GM23248 (cell line): ENCODE measurements at places on chromosomes 11 and 22. TPM values are rescaled to one million over a fixed set of nuclear protein-coding genes. Genes with fewer than 3 reads are reported as not detected.
A peak's percentile ranks its signal among the peaks of the same experiment; 100 is the strongest.

The PHF21B gene
- not detected in 2 replicates for polyA plus RNA-seq

DNA sequence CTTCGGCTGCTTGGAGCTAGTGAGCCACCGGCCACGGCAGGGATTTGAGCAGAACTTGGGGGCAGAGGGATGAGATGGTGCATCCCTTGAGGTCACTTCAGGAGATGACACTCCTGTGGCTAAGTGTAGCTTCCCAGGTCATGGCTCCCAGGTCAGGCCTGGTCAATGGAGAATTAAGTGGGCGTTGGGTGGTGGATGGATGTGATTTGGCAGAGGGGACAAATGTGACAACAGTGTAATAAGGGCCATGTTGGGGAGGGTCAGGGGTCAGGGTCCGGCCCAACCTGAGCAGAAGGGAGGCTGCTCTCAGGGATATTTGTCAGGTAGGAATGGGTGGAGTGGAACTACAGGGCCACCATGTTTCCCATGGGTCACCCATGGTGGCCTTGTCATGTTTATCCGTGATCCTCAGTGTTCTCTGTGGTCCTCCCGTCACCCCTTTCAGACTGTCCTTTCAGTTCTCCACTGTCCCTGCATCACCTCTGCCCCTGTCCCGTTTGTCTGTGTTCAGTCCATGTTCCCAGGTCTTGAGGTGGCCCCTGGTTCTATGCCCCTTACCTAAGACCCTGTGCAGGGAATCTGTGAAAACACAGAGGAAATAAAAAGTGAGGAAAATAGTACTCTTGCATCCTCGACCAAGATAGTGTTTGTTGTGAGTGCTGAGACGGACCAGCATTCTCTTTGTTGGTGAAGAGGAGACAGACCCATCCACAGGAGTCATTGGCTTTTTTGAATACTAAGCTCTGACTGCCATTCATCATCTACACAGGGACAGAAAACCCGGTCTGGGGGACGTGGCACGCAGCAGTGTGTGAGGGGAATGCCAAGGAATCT, 6.1 kb downstream of the SLC25A1 start:
- no peak for DNase-seq

The GAS2 gene
- 0.27 and 0.63 TPM in 2 replicates for polyA plus RNA-seq

DNA sequence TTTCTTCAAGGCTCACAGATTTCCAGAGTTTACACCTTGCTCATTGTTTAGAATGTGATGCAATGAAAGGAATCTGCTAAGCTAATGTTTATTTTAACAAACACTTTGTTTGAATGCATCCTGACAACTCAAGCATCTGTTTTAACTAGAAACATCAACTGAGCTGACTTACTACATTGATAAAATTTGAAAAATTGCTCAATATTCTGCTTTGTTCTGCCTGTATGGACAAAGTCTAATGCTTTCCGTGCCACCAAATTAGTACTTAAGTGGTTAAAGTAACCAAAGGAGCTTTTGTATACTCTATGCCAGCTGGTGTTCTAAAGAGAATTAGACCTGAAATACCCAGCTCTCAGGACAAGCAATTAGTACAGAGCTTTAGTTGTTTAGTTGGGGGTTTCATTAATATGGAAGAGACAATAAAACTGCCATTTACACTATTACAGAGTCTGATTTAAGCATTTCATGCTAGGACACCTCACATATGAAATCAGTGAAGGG, 105.2 kb downstream of the MAML2 start:
- no peak for DNase-seq

- no peak for DNase-seq
Observed at GRCh38 chr22:45235101-45235777, 5.5 kb downstream of the KIAA0930 start.

- DNase-seq = peak; percentile 29
Observed at GRCh38 chr22:17665854-17666253, 27.3 kb downstream of the BCL2L13 start.

GRCh38 chr11:10678101-10678500, 15.5 kb downstream of the IRAG1 start:
- DNase-seq = no peak

DNA sequence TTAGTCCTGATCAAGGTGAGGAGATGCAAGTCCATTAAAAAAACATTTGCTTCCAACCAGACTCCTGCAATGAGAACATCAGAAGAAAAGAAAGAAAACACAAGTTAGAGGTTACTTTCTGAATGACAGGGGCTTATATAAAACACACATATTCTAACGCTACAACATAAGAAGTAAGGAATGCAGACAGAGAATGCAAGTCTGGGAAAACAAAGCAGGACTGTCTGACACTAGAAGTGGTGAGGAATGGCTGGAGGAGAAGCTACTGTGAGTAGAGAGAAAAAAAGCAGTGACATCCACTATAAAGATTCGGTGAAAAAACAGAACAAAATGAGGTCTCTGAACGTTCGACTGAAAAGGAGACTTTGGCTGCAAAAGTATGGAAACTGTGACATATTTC, 12.3 kb downstream of the TMEM216 start:
- DNase-seq = no peak

GRCh38 chr22:34608540-34609115, 457.3 kb upstream of the ISX start:
- DNase-seq = no peak

The OR52N1 gene
- not detected in 2 replicates for polyA plus RNA-seq

The LINC01488 gene
- not detected in 2 replicates for polyA plus RNA-seq

- no peak for DNase-seq
Observed at GRCh38 chr11:65260756-65261590, 789 bp upstream of the POLA2 start.

- no peak for DNase-seq
Observed at GRCh38 chr11:2561696-2562581, 117.1 kb downstream of the KCNQ1 start.

DNA sequence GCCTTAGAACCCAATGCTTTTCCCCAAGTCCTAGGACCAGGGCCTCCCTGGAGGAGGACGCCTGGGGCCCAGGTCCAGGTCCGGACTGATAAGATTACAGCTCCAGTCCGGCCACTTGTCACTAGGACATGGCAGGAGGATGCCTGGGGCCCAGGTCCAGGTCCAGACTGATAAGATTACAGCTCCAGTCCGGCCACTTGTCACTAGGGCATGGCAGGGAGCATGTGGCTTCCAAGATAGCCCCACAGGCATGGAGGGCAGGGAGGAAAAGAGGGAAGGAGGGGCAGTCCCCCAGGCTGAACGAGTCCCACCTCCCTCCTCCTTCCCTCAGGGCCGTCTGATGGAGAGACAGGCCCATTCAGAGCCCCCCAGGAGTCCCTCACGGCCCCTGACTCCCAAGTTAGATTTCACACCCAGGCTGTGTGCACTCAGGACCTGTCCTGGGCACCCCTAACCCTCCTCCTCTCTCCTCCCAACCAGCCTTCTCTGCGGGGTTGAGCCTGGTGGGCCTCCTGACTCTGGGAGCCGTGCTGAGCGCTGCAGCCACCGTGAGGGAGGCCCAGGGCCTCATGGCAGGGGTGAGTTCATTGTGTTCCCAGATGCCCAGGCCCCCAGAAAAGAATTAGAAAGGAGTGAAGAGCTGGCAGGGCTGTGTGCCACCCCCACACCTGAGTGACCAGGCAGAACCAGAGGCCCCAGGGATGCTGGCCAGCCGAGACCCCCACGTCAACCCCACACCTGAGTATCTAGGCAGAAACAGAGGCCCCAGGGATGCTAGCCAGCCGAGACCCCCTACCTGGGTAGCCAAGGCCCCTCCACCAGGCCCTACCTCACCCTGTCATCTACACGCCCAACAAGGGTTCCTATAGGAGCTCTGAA, 2.1 kb downstream of the TSPAN32 start:
- DNase-seq = no peak

GRCh38 chr22:46021577-46021976, 44.6 kb upstream of the WNT7B start:
- no peak for DNase-seq

DNA sequence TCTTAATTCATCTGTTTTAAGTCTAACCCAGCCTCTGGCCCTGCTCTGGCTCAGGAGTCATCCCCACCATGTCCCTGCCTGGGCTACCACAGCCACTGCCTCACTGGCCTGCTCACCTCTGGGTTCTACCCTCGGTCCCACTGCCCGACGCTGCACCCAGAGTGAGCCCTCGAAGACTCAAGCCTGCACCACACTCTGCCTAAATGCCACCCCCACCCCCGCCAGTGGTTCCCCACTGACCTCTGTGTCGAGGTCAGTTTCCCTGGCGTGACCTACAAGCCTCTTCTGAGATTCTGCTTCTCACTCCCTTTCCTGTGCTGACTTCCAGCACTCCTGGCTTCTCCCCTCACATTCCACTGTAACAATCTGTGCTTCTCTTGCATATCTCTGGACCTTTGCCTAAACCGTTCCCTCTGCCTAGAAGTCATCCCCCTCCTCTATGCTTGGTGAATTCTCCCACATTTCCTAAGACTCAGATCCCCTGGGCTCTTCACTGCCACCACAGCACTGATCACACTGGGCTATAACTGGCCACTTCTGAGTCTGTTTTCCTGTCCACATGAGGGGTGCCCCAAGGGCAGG, 12.5 kb upstream of the PDE2A start:
- peak; percentile 42 for DNase-seq

DNA sequence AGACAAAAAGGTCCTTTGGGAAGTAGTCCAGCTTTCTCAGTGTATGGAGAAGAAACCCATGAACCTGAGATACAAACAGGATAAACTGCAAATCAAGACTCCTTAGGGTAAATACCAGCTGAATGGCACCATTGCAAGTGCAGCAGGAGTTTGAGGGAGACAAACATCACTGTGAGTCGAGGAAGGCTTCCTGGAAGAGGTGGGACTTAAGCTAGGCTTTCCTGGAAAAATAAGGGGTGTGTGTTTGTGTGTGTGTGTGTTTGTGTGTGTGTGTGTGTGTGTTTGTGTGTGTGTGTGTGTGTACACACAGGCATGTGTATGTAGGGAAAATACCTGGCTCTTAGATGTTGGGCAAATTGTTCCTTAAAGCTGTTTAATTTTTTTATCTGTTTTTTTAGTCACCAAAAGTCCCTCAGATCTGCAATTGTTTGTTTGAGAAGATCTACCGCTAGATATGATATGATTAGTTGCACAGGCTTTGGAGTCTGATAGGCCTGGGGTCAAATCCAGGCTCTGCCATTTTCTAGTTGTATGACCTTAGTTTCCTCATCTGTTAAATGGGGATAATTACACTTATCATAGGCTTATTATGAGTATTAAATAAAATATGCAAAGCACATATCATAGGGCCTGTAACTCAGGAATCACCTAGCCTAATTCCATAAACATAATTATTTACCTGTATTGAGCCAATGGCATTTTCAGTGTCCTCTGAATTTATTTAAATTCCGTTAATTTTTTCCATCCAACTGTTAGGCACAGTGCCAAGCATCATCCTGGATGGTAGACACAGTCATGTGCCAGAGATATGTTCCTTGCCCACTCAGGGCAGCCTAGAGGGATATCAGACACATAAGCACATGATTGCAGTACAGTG, 85.6 kb upstream of the EED start:
- DNase-seq = no peak

- DNase-seq = no peak
Observed at GRCh38 chr11:45889555-45889954, 4.1 kb downstream of the MAPK8IP1 start.

The APOA5 gene
- not detected in 2 replicates for polyA plus RNA-seq

The ROBO4 gene
- 0.53 and 1.1 TPM in 2 replicates for polyA plus RNA-seq

DNA sequence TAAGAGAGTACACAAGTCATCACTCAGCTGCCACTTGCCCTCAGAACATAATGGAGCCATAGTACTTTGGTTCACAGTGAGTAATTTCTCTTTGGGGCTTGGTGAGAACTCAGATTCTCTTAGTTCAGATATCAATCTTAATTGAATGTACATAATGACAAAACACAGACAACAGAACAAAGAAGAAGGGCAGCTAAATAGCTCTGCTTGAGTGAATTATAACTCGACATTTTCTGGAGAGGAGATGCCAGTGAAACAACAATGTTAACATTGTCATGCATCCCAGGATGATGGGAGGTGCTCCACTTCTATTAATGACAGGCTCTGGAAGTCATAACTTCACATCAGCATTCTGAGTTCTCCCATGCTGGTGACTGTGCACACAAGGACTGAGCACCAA, 508.1 kb downstream of the TMEM135 start:
- DNase-seq = no peak

DNA sequence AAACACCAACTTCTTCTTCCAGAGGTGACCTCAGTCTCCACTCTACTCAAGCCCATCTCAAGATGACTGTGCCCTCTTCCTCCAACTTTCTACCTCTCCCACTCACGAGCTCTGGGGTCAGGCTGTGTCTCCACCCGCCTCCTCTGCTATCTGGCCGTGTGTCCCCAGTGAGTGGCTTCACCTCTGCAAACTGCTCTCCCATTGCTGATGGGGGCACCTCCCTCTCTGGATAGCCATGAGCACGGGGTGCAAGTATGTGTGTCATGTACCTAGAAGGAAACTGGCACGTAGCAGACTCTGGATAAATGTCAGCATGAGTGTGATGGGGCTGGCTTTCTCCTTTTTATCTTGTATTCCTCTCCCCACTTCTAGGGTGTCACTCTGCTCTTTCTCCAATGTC, 18.3 kb upstream of the RAC2 start:
- DNase-seq = no peak

The OR5B21 gene
- not detected in 2 replicates for polyA plus RNA-seq

DNA sequence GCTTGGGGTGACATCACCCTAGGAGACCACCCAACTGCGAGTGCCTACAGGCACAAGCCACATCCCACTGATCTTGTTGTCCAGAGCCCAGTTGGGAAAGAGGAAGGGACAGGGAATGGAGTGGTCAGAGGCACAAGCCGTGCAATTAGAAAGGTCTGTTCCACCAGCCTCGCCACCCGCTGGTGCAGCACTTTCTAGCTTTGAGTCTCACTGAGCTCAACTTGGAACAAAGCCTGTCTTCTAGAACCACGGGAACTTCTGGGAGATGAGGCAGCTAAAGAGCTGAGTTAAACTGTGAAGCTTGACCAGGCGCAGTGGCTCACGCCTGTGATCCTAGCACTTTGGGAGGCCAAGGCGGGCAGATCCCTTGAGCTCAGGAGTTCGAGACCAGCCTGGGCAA, 29.3 kb downstream of the TPBGL start:
- no peak for DNase-seq

GRCh38 chr22:17375914-17376614, 6.8 kb downstream of the CECR2 start:
- no peak for DNase-seq

DNA sequence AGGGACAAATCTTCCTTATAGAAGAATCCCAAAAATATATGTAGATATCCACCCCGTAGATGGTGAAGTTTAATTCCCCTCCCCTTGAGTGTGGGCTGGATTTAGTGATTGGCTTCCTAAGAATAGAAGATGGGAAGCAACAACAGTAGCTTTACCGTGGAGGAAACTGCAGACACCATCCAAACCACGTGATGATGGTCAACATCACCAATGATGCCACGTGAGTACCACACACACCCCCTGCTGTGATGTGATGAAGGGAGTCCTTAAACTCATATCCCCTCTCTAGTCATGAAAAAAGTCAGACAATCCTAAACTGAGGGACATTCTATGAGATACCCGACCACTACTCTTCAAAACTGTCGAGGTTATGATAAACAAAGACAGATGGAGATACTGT, 76.4 kb upstream of the SLC22A12 start:
- no peak for DNase-seq

The ART5 gene
- polyA plus RNA-seq = 0.23 TPM in 1 of 2 replicates, not detected in the other
